ENCODE measurements at places on chromosomes 7 and 10. TPM values are rescaled to one million over a fixed set of nuclear protein-coding genes. Genes with fewer than 3 reads are reported as not detected.

The PNLIP gene
- not detected for total RNA-seq

The GPR26 gene
- 0.07 TPM for total RNA-seq

- DNase-seq, result no peak
Measured at GRCh38 chr10:72997099-72997498, 42.5 kb upstream of the PLA2G12B start.

GRCh38 chr10:93463723-93464476 is 18.2 kb downstream of the MYOF start:
- no peak for DNase-seq

- DNase-seq, result peak; percentile 70
Measured at GRCh38 chr7:120273476-120273975, 551 bp downstream of the KCND2 start.

The ADAM12 gene
- 0.35 TPM for total RNA-seq

The ELAPOR2 gene
- total RNA-seq, result 36.8 TPM

DNA sequence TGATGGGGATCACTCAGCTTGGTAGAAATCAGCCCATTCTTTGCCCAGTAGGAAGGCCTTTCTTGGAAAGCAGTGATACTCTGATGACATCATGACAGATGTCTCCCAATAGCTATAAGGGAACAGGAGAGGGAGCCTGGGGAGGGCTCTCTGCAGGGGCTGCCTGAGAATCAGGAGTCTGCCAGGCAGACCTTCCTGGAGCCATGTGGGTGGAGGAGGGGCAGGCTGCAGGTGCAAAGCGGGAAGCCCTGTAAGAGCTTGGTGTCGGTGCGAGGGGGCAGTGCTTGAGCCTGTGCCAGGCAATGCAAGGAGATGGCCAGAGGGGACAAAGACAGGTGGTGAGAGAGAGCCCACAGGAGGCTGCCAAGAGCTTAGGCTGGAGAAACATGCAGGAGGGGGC is 5.0 kb upstream of the TNS3 start:
- DNase-seq, result no peak

The MYOF gene
- total RNA-seq, result 2.7 TPM

The POLL gene
- total RNA-seq, result 30.4 TPM

DNA sequence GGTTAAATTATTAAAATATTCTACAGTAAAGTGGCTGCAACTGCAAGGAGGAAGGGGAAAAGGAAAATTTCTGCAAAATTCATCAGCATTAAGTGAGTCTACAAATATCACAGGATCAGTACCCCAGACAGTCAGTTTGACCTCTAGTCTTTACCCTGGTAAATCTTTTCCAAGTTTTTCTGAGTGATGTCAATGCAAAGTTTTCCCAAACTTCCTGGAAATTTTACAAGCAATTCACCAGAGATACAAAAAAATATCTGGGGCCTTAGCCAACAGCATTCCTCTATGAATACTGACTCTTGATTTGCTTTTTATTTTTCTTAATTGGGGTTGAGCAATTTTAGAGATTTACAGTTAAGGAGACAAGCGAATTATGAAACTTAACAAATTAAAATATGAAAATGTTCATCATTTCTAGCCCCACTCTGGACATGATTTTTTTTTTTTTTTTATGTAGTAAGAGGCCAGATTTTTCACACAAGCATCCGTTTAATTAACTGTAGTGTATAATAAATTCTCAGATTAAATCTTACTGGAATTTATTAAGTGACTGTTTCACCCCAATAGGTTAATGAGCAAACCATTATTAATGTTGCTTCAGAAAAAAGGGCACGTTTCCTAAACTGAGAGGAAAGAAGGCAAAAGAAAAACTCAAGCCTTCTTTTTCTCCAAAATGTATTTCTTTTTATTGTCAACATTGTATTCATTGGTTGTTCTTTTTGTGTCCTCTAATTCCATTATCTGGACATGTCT is 539.5 kb upstream of the FZD8 start:
- DNase-seq, result no peak

The TRUB1 gene
- 19.5 TPM for total RNA-seq

- DNase-seq, result peak; percentile 15
Measured at GRCh38 chr10:109889867-109890266, 33.4 kb downstream of the XPNPEP1 start.

GRCh38 chr10:25094590-25094989 is 78.2 kb downstream of the THNSL1 start:
- no peak for DNase-seq

- no peak for DNase-seq
Measured at GRCh38 chr10:90935581-90936275, 14.8 kb upstream of the ANKRD1 start.

GRCh38 chr7:13742811-13743210 is 246.7 kb downstream of the ETV1 start:
- peak; percentile 27 for DNase-seq

- no peak for DNase-seq
Measured at GRCh38 chr10:118445535-118445934, 103.4 kb upstream of the FAM204A start.

DNA sequence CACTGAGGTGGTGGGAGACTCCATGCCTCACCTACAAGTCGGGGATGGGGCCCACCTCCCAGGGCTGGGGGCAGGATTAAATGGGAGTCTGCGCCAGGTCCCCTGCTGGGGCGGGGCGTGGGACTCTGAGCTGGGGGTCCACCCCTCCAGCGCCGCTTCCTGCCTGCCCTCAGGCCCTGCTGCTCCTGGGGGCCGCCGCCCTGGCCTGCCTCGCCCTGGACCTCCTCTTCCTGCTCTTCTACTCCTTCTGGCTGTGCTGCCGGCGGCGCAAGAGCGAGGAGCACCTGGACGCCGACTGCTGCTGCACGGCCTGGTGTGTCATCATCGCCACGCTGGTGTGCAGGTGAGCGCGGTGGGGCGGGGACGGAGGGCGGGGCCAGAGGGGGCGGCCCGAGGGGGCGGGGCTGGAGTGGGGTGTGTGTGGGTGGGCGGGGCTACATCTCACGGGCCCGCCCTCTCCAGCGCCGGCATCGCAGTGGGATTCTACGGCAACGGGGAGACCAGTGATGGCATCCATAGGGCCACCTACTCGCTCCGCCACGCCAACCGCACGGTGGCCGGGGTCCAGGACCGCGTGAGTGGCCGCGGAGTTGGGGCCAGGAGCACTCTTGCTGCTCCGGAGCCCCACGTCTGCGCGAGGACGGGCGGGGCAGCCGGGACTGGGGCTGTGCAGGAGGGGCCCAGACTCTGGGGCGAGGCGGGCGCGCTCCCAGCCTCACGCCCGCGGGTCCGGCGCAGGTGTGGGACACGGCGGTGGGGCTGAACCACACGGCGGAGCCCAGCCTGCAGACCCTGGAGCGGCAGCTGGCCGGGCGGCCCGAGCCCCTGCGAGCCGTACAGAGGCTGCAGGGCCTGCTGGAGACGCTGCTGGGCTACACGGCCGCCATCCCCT is 15.1 kb downstream of the TTYH3 start:
- peak; percentile 95 for DNase-seq

DNA sequence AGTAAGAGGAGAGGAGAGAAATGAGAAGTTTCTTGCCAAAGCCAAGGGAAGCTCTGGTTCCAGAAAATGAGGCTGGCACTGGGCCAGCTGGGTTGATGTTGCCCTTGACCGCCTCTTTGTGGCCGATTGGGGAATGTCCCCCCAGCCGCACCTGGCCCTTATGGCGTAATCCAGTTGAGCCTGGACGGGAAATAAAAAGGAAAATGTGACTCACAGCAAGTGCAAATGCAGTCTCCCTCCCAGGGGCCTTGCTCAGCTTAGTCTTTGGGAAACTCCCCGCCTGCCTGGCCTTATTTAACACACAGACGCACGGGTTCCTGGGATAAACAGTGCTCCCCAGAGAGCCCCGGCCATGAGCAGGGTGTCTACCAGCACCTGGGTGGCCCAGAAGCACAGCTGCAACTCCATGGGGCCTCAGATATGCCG is 174.8 kb downstream of the KIAA1217 start:
- peak; percentile 88 for DNase-seq

The NODAL gene
- total RNA-seq, result 84.7 TPM

The SLC18A2 gene
- 3.0 TPM for total RNA-seq

DNA sequence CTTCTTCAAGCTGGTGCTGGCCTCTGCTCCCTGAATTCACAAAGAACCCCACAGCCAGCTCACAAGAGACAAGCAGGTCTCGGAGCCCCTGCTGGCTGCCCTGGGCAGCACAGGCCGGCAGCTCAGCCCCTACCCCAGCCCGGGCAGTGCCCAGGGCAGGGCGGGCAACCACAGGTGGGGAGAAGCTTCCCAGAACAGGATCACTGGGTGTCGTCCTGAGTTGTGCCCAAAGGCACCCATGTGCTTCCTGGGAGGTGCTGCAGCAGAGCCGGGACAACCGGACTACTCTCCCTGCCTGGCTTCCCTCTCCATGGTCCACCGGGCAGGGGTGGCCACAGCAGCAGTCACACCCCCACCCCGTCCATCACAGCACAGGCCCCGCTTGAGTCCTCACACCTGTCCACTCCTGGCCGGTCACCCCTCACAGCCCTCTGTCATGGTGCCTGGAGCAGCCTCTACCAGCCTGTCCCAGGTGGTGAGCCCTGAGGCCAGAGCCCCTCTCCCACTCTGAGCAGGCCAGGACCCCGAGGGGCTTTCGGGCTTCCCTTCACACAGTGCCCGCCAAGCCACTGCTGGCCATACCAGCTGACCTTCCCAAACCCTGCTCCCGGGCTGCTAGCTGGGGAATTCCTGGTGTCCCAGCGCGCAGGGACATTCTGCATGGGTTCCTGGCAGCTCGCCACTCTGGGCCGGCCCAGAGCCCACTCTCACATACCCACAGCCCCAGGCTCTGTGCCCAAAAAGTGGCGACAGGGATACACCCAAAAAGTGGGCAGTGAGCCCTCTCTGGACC is 3.1 kb downstream of the RASGEF1A start:
- DNase-seq, result peak; percentile 49

The SPACDR gene
- total RNA-seq, result not detected

DNA sequence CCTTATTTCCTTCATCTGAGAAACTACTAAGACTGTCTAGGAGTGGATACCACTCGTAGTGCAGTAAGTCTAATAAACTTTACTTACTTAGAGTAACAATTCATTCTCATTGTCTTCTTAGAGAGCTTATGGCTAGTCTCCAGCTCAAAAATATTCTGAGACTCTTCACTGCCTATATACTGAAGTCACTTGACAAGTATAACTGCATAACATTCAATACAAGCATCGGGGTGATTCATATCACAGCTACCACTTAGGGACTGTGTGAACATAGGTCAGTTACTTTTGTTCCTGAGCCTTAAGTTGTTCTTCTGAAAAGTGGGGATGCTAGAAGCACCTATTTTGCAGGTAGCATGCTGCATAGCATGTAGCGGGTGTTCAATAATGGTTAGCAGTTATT is 111.0 kb downstream of the HTR7 start:
- DNase-seq, result no peak

- DNase-seq, result no peak
Measured at GRCh38 chr10:5514226-5514850, 10.4 kb upstream of the CALML3 start.

DNA sequence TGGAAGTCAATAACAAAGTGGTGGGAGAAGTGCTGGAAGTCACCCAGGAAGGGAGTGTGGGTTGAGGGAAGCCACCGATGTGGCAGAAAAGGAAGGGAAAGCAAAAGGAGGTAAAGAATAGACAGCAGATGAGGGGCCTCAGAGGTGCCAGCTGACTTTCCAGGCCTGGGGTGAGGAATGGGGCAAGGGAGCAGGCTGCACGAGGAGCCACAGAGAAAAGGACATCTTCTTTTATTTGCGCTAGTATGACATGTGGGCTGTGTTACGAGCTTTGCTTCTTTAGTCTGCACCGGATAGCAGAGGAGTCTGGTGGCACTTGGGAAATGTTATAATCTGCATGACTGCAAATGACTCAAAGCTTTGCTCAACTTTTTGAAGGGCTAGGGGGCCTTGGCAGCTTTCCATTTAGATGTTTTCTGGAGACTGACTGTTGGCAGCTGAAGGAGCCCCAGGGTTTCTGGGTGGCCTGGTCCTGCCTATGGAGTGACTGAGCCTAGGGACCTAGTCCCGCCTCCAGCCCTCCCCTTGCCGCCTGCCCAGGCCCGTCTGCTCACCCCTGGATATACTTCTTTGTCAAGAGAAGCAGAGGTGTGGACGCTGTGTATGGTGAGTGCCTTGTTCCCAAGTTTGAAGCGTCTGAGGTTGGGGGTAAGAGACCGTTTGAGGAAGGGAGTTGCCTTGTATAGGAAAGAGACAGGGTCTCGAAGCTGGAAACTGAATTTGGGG is 5.1 kb downstream of the PRXL2A start:
- DNase-seq, result no peak

The PDE6C gene
- not detected for total RNA-seq

The EEPD1 gene
- 5.0 TPM for total RNA-seq

The LIPJ gene
- not detected for total RNA-seq

The WAC gene
- total RNA-seq, result 130 TPM

DNA sequence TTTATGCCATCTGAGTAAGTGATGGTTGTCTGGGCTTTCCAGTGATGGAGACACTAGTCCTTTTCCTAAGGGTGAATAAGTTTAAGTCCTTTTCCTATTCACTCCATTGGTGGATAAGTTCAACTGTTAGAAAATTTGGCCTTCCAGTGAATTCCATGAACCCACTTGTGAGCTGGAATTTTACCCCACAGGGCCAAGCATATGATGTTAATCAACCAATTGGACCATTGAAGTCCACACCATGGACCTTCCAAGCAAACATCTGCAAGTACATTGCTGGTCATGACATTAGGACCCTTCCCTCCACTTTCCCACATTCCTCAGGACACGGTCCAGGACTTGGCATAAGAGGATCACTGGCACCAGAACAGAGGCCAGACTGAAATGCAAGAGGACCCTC is 381.4 kb downstream of the RPS24 start:
- DNase-seq, result peak; percentile 4

DNA sequence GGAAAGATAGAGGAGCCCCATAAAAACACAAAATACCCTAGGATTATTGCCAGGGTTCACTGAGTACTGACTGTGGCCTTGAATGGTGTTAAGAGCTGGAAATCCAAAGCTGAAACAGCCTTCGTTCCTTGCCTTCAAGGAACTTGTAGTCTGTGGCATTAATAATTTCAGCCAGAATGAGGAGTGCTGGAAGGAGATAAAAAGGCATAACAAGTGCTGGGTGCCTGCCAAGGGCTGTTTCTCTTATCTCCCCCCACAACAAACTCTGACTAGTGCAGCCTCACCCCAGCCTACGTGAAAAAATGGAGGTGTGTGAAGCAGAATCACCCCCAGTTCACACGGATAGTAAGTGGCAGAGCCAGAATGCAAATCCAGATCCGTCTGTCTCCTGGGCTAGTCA is 199.1 kb upstream of the LYZL2 start:
- no peak for DNase-seq

DNA sequence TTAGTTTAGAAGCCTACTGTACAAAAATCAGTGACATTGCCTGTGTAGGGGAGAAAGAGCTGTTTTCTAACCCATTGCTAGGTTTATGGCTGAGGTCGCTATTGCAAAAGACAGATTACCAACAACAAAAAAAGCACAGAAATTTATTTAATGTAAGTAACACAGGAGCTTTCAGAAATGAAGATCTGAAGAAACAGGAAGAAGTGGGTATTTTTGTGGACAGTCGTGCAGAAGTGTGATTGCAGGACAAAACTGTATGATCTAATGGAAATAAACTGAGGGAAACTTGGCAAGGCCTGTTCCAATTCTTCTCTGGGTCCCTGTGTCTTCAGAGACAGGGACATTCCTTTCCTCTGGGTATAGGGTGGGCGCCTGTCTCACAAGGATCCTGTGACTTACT is 87.4 kb downstream of the APBB1IP start:
- no peak for DNase-seq

The IL6 gene
- total RNA-seq, result 0.85 TPM

GRCh38 chr10:127310923-127311322 is 114.5 kb upstream of the INSYN2A start:
- no peak for DNase-seq

The C7orf57 gene
- 0.35 TPM for total RNA-seq

The UTF1 gene
- 31.5 TPM for total RNA-seq

- no peak for DNase-seq
Measured at GRCh38 chr10:128297709-128298378, 171.6 kb upstream of the MKI67 start.
